Stimulated activated CD4-positive, alpha-beta T cell treated with anti-CD3 and anti-CD28 coated beads, Interleukin-1b, Interleukin-23, amount 100 ng/mL, for 4 hours (primary cell): ENCODE measurements at places on chromosomes 6 and 20.

- DNase-seq: peak; percentile 33
Observed at GRCh38 chr6:72622094-72622940, 453 bp downstream of the KCNQ5 start.

- DNase-seq: no peak
Observed at GRCh38 chr6:14066782-14067406, 50.7 kb upstream of the CD83 start.

- no peak for DNase-seq
Observed at GRCh38 chr6:9240861-9241260, 805.5 kb upstream of the SLC35B3 start.

DNA sequence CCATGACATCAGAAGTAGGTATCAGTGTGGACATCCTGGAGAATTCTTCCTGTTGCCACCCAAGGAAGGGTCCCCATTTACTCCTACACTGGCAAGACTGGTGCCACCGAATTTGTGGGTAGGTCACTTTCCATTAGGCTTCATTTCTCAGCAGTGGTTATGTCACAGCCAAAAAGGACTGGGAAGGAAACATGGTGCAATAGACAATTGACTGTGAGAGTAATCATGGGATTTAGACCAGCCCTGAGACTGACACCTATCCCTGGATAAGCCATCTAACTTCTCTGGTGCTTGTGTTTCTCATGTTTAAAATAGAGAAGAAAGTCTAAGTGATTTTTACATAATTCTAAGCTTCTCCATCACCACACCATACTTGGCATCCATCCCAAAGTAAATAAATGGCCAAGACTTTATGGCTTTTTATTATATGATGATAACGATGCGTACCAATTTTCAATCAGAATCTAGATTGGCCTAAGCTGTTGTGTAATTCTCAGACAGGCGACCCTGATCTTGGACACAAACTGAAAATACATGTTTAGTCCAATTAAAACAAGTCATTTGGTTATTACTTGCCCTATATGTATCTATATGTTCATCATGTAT, 10.2 kb downstream of the SMPDL3A start:
- no peak for DNase-seq

DNA sequence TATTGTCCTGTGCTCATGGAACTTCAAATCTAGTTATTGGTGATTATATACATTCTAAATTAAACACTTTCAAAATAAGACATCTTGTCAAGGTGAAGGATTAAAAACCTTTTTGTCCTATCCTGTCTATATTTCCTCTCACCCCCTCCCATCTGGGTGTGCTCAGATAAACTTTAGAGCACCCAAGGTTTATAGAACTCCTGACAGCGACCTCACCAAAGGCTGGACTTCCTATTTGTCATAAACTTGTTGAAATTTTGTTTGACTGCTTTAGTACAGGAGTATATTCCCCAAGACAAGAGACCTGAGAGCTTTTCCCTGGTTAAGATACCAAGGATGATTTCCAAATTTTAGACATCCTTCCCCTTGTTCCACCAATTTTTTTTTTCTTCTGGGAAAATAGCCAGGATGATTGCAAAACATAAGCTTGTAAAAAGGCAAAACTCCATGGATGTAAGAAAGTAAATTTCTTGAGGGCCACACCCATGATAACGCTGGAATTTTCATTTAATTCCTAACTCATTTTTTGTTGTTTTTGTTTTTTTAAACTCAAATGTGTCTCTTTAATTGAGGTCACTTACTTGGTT, 33.0 kb downstream of the CARMIL1 start:
- DNase-seq: no peak

GRCh38 chr20:54116550-54117235, 46.3 kb upstream of the BCAS1 start:
- no peak for DNase-seq

- DNase-seq: no peak
Observed at GRCh38 chr20:33180169-33180568, 12.2 kb downstream of the BPIFA2 start.

DNA sequence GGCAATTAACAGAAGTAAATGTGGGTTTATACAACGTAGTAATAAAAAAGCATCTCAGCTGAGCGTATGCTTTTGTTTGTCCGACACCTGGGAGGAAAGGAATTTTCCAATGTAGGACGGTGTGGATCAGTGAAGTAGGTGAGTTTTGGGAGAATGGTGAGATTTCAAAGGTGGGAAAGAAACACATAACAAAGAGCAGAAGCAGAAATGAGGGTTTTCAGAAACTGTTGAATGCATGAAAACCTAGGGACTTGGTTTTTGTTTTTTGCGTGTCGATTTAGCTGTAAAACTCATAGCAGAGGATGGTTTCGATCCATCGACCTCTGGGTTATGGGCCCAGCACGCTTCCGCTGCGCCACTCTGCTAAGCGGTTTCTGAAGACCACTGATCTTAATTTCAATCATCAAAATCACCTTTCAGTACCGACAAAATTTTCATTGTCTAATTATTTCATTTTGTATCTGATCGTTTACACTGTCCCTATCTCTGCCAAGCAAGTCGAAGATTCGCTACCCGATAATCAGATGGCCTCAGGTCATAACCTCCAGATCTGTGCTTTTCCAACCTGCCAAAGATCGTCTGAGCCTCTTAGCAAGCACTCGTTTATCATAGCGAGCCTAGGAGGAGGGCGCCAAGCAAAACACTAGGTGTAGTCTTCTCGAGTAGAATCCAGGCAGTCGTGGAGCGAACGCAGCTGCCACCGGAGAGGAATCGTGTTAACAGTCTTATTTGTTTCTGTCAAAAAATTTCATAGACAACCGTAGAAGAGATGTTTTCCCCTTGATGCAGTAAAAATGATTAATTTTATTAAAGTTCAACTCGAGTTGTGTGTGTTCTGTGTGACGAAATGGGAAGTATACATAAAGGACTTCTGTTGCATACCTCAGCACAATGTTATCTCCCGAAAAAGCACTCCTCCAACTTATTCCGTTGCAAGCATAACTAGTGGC, 20.9 kb upstream of the POM121L2 start:
- DNase-seq: peak; percentile 50

DNA sequence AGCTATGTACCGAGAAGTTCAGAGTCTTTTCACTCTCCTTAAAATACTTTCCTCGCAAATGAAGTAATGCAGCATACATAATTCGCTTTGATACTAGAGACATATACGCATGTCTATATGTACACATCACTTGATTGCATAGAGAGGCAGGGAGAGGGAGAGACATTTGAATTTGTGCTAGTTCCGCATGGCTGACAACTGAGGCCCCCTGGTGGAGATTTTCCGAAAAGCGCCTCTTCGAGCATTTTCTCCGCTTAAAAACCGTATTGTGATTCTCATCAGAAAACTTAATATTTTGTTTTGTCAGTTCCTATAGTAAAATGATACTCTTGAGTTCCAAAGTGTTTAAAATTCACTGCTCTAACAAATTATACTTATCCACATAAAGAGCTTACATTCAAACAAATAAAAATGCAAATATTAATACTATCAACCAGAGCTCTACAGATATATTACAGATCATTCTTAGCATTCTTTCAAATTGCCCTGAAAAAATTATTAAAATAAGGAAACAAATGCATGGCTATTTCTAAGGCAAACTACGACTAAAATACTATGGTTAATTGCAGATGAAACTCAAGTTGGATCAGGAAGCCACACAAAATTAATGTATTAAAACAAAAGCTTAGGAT, 637 bp downstream of the MYLK4 start:
- DNase-seq: peak; percentile 66

- DNase-seq: no peak
Observed at GRCh38 chr6:109512271-109512817, 29.3 kb upstream of the ZBTB24 start.

DNA sequence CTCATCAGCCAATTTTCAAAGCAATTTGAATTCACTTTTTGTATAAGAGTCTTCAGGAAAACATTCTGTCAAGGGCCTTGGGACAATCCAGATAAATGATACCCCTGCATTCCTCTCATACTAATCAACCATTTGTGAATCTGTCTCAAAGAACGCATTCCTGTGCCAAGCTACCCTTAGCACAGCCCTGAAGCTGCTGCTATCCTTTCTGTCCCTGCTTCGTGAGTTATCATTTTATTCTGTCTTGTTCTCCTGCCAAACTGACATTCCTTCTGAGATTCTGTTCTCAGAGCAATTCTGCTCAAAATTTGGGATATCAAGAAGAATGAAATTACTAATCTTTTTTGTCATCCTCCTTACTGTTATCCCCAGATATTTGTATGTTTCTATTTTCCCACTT, 213.9 kb upstream of the STXBP5 start:
- DNase-seq: no peak

GRCh38 chr6:16414205-16414604, 175.8 kb downstream of the GMPR start:
- no peak for DNase-seq

DNA sequence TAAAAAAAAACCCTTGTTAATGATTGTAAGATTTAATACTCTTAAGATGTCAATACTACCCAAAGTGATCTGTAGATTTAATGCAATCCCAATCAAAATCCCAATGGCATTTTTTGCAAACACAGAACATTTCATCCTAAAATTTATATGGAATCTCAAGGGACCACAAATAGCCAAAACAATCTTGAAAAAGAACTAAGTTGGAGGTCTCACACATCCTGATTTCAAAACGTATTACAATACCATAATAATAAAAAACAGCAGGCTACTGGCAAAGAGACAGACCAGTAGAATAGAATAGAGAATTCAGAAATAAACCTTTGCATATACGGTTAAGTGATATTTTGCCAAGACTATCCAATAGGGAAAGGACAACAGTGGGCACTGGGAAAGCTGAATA, 331.9 kb upstream of the JARID2 start:
- DNase-seq: no peak

DNA sequence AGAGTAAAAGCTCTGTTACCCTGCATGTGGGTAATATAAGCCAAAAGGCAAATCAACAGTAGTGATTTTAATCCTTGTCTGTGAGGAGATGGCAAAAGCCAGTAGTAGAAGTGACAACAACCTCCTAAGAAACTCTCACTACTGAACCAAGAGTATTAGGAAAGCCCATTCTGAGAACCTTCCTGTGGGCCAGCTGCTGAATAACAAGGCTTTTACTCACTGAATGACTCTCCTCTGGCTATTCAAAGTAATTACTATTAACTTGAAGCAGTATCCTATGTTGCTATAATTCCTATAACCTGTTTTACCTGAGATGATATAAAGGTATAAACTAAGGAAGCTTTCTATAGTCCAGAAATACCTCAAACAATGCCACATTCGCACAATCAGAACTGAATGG, 55.1 kb downstream of the CHD6 start:
- DNase-seq: no peak

DNA sequence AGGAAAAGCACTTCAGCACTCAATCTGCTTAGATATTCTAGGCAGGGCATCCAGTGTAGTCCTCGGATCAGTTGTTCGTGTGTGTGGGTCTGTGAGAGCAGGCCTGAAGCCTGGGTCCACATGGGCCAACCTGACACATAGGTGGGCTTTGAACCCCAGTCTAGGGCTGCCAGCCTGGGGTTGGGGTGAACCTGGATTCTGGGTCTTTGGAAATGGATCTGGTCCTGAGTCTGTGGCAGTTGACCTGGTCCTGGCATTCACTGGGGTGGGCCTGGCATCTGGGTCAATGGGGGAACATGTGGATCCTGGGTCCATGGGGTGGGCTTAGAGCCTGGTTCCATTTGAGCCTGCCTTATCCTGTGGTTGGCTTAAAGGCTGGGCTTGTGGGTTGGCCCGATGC, 492.6 kb upstream of the MAN1A1 start:
- no peak for DNase-seq

DNA sequence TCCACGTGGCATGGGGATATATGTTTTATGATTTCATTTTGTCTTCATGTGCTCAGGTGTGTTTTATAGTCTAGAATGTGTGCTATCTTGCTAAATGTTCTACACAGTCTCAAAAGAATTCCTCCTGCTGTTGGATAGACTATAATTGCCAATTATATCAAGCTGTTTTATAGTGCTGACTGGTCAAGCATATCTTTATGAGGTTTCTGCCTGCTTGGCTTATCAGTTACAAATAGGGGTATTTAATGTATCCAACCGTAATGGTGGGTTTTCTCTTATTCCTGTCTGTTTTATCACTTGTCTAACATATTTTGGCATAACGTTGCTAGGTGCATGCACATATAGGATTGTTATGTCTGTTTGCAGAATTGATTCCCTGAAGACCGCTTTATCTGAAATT, 201.3 kb downstream of the EYS start:
- DNase-seq: no peak

DNA sequence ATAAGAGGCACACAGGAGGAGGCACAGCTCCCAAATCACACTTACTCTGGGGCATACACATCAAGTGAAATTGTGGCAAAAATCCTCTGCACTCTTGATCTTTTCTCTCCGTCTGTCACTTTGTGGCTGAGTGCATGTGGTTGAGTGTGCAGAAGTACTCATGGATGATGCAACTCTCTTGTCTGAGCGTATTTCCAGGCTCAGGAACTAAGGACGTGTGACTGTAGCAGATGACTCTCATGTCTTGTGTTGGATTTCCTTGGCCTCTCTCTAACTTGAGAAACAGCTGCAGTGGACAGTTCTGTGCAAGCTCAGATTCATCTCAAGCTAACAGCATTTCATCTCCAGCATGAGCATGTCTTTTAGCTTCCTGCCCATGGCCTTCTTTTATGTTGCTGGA, 245.4 kb upstream of the FLRT3 start:
- no peak for DNase-seq

DNA sequence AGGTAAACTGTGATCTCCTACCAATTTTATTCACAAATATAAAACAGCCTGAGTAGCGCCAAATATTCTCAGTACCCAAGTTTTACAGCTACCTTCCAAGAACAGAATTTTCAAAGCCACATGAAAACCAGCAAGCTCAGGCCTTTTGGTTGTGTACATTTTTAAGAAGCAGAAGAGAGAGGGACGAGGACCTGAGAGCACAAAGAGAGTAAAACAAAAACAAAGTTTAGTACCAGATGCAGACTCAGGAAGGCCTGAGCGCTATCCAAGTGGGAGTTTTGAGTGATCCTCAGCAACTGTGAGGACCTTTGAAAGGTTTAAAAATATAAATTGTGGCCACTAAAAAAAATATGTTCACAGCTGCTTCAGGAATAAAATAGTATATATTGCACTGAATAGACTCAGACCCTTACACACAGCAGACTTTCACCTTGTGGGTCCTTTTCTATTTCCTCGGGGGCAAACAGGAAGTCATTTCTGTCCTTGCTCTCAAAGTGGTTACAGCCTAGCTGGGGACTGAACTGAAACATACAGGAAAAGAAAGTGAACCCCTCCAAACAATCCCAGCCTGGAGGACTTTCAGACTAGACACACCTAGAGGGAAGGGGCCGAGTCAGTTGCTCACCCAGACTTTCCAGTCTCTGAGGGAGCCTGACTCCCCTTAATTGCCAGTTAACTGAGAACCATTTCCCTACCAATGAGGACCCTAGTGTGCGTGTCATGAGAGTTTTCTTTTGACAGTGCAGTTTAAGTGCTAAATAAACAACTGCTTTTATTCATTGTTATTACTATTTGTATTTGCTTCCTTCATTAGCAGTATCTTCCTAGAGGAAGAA, 48.5 kb upstream of the NT5E start:
- no peak for DNase-seq

- DNase-seq: no peak
Observed at GRCh38 chr20:3996399-3996798, 19.0 kb downstream of the RNF24 start.
